Left lung (tissue), 14 donors: ENCODE measurements at places on chromosomes 7 and 10. TPM values are rescaled to one million over a fixed set of nuclear protein-coding genes. Genes with fewer than 3 reads are reported as not detected.

DNA sequence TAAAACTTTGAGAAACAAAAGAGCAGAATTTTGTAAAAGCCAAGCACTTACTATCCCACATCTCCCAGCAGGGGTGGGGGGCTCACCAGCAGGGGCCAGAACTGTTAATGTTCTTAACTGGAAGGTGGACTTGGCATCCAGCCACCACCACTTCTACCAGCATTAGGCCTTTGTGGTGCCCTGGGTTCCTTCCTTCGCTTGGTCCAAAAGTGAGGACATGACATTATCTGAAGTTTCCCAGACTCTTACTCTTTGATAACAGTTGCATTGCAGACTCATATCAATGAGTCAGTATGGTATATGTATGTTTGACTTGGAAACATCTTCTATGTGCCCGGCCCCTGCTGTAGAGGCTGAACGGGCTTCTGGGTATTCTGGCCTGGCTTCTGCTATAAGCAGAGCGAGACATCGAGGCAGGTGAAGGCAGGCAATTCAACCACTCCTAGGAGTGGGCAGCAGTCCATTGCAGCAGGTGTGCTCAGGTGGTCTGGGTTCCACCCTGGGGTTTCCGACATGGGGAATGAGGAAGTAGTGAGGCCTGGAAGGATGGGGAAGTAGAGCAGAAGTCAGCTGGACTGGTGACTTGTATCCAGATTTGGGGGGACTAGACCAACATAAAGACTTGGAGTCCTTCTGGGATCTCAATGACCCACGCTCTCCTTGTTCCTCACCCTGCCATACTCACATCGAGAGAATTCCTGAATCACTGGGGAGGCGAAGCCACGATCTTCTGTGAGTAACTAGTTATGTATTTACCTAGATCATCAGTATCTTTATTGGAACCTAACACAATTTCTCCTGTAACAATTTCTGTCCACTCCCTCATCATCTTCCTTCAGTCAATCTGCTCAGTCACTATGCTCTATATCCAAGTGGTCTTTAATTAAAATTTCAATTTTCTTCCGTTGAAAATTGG lies 4.1 kb downstream of the ZNF777 start:
- no peak for DNase-seq

DNA sequence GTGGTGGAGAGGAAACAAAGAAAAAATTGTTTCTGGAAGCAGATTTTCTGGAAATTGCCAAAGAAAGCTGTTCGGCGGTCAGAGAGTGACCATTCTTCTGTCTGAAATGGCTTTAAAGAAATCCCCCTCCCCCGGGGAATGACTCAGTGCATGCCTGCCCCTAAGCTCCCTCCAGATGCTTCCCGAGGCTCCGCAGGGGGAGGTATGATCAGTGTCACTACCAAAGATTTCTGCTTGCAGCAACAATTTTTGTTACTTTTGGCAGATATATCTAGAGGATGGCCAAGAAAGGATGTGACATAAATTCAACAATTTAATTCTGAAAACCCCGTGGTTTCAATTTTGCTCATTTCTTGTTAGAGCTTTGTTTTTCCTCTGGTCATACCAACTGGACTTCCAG lies 163.9 kb downstream of the JCAD start:
- DNase-seq = no peak

DNA sequence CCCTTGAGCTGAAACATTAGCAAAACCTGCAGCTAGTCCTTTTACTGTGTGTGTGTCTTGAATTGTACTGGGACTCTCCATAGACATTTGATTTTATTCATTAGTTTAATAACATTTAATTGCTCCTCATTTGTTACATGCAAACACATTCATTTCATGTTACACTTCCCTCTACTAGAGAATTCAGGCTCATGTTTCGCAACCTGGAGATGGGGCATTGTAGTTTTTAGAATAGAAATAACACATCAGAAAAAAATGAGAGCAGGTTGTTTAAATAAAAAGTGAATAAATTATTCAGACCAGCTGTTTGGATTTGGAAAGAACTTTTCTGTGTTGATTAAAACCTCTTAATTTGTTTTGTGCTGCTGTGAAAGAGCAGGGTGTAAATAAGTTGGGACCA lies 243.9 kb downstream of the ETV1 start:
- no peak for DNase-seq

- no peak for DNase-seq
These were observed 329.4 kb upstream of the MYO3A start for GRCh38 chr10:25604591-25604990.

DNA sequence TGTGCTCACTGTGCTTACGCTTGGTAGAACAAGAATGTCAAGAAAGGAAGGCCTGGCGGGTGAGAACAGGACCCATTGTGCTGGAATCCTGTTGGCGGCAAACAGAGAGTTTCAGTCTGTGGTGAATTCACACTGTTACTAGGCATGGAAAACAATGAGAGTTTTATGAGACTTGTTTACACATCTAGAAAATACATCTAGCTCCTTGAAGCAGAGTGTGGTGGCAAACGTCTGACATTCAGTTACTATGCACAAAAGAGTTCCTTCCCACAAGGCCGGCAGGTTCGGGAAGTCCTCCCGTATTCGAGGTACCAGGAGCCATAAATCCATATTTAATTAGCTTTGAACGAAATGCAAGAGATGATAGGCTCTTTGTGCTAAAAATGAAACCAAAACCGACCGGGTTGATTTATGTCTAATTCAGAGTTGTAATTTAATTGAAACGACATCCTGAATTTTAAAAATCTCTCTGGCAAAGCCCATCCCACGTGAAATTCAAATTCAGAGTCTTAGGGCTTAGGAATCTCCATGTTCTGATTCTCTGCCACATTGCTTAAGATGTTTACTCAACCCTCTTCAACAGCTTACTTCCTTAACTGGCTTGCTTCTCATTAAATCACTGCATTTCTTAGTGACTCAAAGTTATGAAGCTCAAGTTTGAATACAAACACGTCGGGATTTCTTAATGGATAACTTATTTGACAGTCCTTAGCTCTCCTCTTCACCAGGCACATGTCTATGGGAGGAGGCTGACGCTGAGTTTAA lies 299.9 kb upstream of the PITRM1 start:
- no peak for DNase-seq

- DNase-seq = no peak
These were observed 25.2 kb downstream of the OGDH start for GRCh38 chr7:44631458-44632115.

DNA sequence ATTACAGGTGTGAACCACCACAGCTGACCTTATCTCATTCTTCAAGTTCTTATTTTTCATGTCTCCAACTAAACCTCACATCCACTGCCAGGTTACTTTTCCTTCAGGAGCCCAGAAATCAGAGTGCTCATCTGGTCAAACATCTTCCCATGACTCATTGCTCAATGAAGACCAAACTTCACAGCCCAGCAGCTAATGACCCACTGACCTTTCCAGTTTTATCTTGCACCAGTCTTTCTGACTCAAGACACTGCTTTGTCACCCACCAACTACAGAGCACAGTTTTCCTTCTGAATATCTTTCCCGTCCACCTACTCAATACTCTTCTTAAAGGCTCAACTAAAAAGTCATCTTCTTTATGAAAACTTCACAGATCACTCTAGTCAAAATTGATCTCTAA lies 245.1 kb downstream of the CHCHD3 start:
- DNase-seq = no peak

DNA sequence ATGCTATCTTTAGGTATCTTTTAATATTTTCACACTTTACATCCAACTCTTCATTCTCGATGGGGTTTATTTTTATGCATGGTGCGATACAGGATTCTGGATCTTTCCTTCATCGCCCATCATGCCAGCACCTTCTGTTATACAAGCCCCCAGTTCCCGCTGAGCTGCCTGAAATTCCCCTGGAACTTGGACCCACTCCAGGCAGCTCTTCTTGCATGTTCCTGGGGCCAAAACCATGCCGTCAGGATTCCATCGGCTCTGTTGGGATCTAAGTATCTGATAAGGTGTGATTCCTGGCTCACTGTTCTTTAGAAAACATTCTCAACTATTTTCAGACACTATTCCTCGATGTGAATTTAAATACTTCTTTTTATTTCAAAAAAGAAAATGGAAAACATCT lies 40.5 kb upstream of the PPP2R2D start:
- no peak for DNase-seq

The EPHB6 gene
- 12.1 TPM for total RNA-seq

The BBS9 gene
- 22.4 TPM for total RNA-seq

The CACNB2 gene
- 4.0 TPM for total RNA-seq
